ENCODE measurements at places on chromosomes 3 and 15. TPM values are rescaled to one million over a fixed set of nuclear protein-coding genes. Genes with fewer than 3 reads are reported as not detected.

GRCh38 chr15:41666353-41666920 is 6.2 kb downstream of the MGA start:
- no peak for DNase-seq

GRCh38 chr15:48565560-48566482 is 79.7 kb downstream of the FBN1 start:
- no peak for DNase-seq

DNA sequence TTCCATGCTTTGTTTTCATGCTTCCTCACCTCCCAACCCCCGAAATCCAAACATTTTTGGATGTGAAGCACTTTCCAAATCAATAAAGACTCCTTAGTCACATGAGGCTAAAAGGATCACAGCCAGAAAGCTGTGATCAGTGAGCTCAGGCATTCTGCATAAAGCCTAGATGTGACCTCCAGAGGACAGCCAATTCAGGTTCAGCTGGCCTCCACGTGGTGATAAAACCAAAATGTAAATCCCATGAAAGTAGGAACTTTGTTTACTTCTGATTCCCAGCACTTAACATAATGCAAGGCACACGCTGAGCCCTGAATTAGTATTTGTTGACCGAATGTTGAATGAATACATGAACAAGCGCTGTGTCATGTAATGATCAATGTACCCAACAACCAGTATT is 249.5 kb upstream of the EOMES start:
- no peak for DNase-seq

DNA sequence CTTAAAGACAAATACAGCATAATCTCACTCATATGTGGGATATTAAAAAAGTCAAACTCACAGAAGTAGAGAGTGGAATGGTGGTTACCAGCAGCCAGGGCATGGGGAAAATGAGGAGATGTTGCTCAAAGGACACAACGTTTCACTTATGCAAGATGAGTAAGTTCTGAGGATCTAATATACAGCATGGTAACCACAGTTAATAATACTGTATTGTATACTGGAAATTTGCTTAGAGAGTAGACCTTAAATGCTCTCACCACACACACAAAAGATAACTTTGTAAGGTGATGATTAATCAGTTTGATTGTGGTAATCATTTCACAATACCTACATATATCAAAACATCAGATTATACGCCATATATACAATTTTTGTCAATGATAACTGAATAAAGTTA is 60.0 kb downstream of the MYH15 start:
- no peak for DNase-seq

- no peak for DNase-seq
These were observed 15.7 kb downstream of the GTPBP8 start for GRCh38 chr3:113006359-113007056.

DNA sequence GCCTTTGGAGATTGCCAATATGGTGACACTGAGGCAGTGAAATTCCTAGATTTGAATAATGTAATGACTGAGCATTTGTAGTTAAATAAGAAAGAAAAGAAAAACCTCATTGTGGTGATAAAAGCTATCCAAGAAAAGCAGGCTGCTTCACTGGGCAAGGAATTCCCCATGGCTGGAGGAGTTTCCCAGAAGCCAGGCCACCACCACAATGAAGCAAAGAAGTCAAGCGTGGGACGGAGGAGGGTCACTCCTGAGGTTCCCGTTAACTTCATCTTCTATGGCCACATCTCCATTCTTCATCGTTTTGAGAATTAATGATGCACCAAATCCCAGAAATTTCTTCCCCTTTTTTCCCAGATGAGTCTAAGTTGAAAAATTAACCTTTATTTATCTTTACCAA is 185.8 kb upstream of the BCL6 start:
- DNase-seq: no peak

GRCh38 chr3:29128001-29128400 is 152.9 kb upstream of the RBMS3 start:
- no peak for DNase-seq

GRCh38 chr3:133515127-133515526 is 58.4 kb upstream of the CDV3 start:
- DNase-seq: no peak

DNA sequence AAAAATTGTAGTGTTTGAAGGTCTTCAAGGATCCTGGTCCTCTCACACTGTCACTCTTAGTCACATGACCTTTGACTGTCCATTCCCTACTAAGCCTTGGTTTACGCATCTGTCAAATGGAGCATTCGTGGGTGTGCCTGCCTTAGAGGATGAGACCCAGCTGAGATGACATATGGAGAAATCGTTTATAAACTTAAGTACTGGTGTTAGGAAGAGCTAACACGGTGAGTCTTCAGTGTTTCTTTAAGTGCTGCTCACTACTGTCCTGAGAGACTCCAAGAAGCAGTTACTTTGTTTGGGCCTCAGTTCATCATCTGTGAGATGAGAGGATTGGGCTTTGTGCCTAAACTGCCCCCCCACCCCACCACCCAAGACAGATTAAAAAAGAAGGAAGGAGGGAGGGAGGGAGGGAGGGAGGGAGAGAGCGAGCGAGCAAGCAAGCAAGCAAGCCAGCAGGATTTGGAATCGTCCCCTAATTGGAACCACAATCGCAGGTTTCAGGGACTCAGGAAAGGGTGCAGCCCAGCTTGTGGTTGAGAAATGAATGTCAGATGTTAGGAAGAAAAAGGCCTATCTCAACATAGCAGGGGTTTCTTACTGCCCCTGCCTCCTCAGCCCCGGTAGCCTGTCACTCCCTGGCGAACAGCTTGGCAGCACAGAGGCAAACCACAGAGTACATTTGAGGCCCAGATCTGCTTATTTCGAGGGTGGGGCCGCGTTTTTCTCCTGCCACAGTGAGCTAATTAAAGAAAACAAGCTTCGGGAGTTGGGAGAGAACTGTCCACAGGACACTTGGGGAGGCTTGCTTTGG is 32.7 kb downstream of the SMAD3 start:
- DNase-seq: no peak

- no peak for DNase-seq
These were observed 23.9 kb downstream of the SLTM start for GRCh38 chr15:58909616-58910015.

DNA sequence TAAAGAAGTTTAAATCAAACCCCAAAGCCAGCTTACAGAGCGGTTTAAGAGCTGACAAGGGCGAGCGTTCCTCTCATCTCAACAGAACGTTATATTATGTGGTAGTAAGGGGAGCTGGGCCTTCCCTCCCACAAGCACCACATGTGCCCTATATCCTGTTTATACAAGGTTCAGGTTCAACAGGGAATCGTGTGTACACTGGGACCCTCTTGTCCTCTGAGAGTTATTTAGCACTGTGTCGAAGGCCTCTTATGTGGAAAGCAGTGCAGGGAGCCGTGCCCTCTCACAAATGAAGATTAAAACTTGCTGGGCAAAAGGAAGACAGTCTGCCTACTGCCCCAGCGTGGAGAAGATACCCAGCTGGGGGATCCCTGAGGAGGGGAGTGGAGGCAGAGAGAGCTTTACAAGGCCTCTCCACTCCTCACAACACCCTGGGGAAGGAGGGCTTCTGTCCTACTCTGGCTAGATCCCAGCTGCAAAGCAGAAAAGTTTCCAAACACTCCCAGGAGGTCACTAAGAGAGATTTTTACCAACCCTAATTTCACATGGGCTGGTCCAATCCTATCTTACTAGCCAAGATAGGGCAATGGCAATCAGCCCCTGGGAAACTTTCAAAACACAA is 2.9 kb downstream of the TLE3 start:
- no peak for DNase-seq

DNA sequence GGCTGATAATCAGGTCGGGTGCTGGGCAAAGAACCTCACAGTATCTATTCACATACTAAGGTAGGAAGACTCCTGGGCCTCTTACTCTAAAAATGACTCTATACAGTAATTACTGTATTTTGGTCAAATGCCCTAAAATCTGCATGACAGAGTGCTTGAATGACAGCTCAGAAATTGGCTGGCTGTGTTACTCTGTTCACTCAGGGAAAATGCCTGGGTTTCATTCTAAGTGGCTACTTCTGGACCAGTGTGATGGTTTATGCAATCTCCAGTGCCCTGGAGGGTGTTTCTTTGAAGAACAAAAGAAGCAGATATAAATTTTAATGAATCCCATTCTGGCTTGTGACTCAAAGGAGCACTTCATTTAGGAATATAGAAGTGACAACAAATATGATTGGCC is 2.2 kb downstream of the GABRR3 start:
- no peak for DNase-seq

GRCh38 chr3:61155701-61156292 is 95.5 kb downstream of the FHIT start:
- DNase-seq: no peak

GRCh38 chr15:65816441-65816840 is 24.3 kb upstream of the DENND4A start:
- no peak for DNase-seq

GRCh38 chr15:70054884-70055387 is 42.8 kb downstream of the TLE3 start:
- no peak for DNase-seq

- DNase-seq: no peak
These were observed 82.6 kb upstream of the MYZAP start for GRCh38 chr15:57509126-57509525.

GRCh38 chr3:173138026-173138425 is 3.0 kb downstream of the SPATA16 start:
- no peak for DNase-seq

GRCh38 chr3:117473981-117474538 is 764.5 kb downstream of the TUSC7 start:
- DNase-seq: no peak

GRCh38 chr3:26536955-26537354 is 85.6 kb upstream of the LRRC3B start:
- no peak for DNase-seq

DNA sequence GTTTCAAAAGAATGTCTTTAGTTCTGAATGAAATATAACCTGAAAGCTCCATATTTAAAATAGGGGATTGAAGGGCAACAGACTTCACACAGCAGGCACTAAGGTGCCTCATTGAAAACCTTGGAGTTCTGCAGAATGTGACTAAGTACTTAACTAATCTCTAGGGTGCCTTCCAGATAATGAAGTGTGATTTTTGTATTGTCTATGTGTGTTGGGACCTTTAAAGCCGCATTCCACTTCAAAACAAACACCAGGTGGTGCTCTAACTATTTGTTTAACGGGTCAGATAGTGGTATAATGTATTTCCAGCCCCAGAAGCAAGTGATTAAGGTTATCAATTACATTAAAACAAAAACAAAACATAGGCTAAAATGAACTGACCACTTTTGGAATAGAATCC is 28.0 kb downstream of the TFG start:
- no peak for DNase-seq

DNA sequence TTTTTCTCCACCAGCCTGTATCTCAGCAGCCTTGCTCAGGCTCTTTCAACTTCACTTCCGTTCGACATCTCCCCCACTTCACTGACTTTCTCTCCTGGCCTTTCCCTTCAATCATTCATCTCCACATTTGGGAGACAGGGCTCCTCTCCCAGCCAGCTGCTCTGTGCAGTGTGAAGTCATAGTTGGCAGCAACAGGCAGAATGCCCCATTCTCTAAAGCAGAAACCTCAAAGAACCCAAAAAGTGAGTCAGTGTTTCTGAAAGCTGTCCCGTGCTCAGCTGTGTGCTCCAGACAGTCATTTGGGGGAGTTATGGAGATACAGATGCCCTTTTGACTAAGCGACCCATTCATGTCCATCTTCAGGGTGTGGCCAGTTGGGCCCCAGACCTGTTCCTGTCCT is 54.3 kb downstream of the NTRK3 start:
- DNase-seq: no peak

DNA sequence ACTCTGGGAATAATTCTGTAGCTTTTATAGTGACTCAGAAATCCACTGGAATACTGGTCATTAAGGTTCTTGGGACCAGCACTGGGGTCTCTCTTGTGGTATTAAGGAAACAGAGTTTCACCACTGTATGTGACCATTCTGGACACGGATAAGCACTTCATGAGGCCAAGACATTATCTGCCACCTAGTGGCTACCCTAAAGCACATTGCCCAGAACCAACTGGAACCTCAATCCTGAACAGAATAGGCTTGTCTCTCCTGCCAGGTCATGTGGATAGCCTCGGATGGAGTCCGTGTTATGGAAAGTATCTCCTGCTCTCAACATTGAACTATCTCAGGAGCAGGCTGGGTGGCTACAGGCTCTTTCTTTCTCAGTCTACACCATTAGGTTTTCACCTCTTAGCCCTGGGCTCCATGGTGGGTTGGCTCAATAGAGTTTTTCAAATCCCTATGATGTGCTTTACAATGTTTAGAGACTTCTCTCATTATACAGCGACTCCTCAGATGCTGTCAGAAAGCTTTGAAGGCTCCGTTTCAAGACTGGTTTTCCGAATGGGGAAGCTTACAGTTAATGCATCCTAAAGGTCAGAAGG is 167.6 kb upstream of the ST8SIA2 start:
- no peak for DNase-seq

DNA sequence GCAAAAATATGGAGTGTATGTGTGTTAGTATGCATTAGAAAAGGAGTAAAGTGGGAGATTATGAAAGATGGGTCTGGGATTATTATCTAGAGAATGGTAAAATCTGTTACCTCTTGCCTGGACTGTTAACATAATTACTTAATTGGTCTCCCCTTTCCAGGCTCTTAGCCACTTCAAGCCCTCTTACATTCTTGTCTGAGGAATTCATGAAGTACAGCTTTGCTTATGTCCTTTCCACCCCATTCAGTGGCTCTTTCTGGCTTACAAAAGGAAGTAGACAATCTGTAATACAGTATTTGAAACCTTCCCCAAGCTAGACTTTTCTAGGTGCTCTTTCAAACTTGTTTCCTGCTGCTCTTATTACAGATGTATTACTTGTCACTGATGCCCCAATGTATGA is 129.8 kb downstream of the MBNL1 start:
- DNase-seq: no peak

DNA sequence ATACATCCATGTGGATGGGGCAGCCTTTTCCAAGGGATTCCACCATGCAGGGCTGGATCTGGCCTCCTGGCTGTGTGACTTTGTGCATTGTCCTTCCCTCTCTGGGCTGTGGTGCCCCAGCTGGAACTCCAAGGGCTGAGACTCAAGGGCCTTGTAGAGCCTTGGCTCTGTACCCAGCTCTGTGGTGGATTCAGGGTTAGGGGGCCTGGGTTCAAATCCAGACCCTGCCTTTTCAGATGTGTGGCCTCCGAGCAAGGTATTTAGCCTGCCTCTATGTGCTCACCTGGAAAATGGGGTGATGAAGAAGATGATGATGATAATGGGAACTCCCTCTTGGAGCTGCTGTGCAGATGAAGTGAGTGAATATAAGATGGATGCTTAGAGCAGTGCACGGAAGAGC is 161.9 kb downstream of the WNT7A start:
- DNase-seq: no peak

Gene ALG1L2
- polyA plus RNA-seq: not detected

Gene RNU6-1
- not detected for polyA plus RNA-seq

Gene BFSP2
- not detected for polyA plus RNA-seq

Gene MINDY4B
- not detected for polyA plus RNA-seq

Gene PRR20G
- not detected for polyA plus RNA-seq

Gene C3orf85
- polyA plus RNA-seq: not detected

Gene RPL32
- 932 TPM for polyA plus RNA-seq

Gene GOLGA8Q
- not detected for polyA plus RNA-seq

Gene GREM1
- not detected for polyA plus RNA-seq

Gene NEK10
- not detected for polyA plus RNA-seq

Gene EFCC1
- 0.15 TPM for polyA plus RNA-seq

Gene ALDH1A2
- polyA plus RNA-seq: 3.4 TPM

Gene ROPN1
- not detected for polyA plus RNA-seq

Gene IP6K2
- polyA plus RNA-seq: 16.5 TPM

Gene SPTSSB
- not detected for polyA plus RNA-seq

Gene ABCF3
- polyA plus RNA-seq: 13.5 TPM

All from CD14-positive monocyte (primary cell).